ENCODE measurements at places on chromosomes 13 and 19.

DNA sequence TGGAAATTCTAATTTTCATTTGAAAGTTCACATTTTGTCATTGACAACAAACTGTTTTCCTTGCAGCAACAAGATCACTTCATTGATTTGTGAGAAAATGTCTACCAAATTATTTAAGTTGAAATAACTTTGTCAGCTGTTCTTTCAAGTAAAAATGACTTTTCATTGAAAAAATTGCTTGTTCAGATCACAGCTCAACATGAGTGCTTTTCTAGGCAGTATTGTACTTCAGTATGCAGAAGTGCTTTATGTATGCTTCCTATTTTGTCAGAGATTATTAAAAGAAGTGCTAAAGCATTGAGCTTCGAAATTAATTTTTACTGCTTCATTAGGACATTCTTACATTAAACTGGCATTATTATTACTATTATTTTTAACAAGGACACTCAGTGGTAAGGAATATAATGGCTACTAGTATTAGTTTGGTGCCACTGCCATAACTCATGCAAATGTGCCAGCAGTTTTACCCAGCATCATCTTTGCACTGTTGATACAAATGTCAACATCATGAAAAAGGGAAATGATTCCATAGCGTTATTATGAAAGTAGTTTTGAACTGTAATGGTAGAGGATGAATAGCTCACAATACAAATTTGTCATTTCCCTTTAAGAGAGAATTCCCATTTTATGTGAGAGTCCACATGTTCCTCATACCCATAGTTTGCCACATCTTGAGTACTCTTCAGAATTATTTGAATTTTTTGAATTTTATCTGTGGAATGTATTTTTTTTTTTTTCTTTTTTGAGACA lies 2.6 kb downstream of the BRCA2 start:
- no peak for DNase-seq

DNA sequence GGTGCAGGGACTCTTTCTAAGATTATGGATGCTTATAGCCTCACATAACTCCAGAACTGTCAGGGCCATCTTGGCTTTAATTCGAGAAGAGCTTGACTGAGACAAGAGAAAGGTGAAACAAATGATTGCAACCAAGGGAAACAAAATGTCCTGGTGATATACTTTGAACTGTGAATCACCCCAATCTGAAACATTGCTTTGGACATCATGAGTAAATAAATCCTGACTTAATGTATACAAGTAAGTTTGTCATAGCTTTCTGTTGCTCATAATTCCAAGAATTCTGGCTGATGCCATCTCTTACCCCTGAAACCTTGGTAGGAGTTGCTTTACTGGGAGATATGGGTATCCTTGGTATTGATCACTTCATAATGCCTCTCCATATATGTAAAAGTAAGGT lies 5.8 kb upstream of the VWA8 start:
- no peak for DNase-seq

DNA sequence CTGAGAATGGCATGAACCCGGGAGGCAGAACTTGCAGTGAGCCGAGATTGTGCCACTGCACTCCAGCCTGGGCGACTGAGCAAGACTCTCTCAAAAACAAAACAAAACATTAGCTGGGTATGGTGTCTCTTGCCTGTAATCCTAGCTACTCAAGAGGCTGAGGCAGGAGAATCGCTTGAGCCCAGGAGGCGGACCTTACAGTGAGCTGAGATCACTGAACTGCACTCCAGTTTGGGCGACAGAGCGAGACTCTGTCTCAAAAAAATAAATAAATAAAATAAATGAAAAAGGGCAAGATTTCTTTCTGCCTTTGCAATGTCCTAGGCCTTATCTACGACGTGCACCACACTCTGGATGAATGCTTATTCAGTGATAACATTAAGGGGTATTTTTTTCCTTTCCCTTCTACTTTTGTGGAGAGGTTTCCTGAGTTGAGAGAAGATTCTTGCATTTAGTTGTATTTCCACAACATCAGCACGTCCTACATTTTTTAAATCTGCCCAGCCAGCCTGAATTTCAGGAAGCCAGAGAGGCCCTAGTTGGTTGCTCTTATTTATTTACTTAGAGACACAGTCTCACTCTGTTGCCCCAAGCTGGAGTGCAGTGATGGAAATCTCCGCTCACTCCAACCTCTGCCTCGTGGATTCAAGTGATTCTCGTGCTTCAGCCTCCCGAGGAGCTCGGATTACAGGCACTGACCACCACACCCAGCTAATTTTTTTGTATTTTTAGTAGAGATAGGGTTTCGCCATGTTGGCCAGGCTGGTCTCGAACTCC lies 26.1 kb upstream of the OR1M1 start:
- DNase-seq = no peak

- DNase-seq = no peak
Observed at GRCh38 chr13:30362869-30363268, 55.5 kb upstream of the KATNAL1 start.

DNA sequence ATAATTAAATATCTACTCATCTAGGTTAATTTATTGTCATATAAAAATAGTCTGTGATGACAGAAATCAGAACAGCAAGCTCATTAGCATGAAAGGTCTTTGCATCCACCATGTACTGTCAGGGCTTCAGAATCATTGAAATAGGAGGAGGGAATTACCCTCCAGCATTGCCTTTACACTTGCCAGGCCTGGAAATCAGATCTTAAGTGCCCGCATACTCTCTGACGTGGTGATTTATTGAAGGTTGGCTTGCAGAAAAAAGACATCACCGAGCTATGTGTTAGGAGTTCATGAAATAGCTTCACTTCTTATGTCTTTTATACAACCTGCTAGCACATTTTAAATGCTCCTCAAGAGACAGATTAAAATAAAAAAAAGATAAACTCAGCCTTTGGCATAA lies 661.7 kb upstream of the SLITRK1 start:
- DNase-seq = no peak

GRCh38 chr13:36142735-36143134 lies 11.6 kb upstream of the DCLK1 start:
- no peak for DNase-seq

DNA sequence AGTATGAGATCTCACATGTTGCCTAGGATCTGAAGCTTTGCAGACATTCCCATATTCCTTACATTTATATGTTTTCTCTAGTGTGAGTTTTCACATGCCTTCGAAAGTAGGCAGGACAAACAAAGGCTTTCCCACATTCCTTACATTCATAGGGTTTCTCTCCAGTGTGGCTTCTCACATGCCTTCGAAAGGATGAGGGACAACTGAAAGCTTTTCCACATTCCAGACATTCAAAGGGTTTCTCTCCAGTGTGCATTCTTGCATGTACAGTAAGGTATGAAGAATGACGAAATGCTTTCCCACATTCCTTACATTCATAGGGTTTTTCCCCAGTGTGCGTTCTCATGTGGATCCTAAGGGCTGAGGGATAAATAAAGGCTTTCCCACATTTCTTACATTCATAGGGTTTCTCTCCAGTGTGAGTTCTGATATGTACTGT lies 14.2 kb downstream of the ZNF699 start:
- DNase-seq = no peak

Data from stimulated activated CD4-positive, alpha-beta T cell treated with anti-CD3 and anti-CD28 coated beads, Interleukin-15, amount 100 ng/mL, for 1 hour (primary cell).